ENCODE measurements at places on chromosomes 2 and 18. TPM values are rescaled to one million over a fixed set of nuclear protein-coding genes. Genes with fewer than 3 reads are reported as not detected.

ICOS gene
- total RNA-seq, result not detected

- no peak for DNase-seq
Measured at GRCh38 chr2:193894081-193894480, 1699.3 kb upstream of the TMEFF2 start.

DNA sequence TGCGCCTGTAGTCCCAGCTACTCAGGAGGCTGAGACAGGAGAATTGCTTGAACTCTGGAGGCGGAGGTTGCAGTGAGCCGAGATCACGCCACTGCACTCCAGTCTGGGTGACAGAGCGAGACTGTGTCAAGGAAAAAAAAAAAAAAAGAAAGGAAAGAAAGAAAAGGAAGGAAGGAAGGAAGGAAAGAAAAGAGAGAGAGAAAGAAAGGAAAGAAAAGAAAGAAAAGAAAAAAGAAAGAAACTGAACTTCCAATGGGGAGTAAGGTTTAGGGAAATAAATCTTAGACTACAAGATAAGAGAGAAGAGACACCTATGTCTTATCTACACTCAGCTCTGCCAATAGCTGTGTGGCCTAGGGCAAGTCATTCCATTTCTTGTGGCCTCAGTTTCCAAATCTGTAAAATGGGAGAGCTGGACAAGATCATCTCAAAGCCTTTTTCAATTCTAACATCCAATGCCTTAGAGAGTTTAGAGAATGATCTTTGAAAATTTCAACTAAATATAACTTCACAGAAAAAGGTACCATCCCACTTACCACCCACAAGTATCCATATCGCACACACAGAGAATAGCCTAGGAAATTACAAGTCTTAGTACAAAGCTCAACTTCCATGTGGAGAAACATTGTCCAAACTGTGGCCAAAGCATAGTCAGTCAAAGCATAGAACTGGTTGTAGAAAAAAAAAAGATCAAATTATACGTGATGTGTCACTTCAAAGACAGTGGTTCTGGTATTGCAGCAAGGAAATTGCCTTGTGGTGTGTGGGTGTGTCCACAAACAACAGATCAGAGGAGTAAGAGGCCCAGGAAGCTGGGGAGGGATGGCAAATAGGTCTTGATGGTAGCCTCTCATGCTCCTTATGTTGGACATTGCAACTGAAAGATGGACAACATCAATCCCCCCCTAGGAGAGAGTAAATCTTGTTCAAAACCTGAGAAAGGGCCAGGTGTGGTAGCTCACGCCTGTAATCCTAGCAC, 42.4 kb downstream of the SLC14A2 start:
- DNase-seq, result no peak

HTR2B gene
- total RNA-seq, result 3.9 TPM

DNA sequence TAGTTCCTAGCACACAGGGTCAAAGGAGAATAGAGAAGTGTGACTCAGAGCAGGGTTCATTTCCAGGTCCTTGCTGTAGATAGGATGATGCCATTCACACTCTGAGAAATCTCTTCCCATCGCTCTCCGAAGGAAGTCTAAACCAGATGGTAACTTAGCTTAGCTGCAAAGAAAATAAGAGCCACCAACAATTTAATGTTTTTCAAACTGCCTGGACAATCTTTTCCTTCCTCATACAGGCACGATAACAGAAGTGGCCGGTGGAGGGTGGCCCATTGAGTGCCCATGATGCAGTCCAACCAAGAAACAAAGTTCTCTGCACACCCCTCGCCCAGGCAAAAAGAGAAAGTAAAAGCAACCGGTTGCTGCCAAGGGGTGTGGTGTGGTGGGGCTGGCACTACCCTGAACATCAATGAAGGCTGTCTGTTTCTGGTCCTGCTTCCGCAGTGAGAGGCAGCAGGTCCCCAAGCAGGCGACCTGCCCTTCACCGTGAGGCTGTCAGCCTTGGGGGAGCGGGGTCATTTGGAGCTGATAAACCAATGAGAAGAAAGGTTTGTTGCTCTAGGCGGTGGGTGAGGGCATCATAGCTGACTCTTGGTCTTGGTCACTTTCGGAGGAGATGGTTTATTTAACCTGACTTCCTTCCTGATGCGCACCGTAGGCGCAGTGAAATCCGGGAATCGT, 105.6 kb upstream of the CD302 start:
- DNase-seq, result no peak

- no peak for DNase-seq
Measured at GRCh38 chr2:157059036-157059435, 198.5 kb upstream of the GALNT5 start.

DNA sequence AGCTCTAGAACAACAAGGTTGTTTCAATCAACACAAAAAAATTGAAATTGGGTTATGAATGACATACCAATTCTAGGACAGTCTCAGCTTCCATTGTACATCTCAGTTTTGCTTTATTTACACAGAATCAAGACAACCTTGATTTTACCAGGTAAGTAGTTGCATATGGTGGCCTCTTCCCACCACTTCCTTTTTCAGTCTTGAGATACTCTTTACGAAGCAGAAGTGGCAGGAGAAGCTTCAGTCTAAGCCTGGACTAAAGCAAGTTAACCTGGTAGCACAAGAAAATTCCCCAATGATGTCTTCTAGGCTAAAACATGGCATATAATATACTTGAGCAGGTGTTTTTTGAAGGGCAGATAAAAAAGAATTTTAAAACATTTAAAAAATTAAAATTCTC, 10.7 kb upstream of the FAM136A start:
- DNase-seq, result no peak

DNA sequence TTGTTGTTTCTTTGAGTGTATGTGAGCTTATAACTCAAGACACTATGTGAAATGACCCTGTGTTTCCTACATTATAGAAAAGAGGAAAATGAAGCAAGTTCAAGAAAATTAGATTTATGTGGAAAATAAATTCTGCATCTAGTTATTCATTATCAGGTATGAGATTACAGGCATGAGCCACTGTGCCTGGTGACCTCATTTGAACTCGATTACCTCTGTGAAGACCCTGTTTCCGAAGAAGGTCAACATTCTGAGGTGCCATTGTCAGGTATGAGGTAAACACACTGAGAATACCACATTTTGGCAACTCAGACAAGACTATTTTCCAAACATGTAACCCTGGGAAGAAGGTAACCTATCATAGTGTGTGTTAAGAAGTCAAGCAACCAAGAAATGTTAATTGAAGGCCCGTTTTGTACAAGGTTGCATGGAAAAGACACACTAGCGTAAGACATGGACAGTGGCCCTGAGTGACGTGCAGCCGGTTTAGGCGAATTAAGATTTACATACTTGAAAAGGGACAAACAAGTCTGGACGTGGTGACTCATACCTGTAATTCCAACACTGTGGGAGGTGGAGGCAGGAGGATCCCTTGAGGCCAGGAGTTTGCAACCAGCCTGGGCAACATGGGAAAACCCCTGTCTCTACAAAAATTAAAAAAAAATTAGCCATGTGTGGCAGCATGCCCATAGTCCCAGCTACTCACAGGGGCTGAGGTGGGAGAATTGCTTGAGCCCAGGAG, 186.6 kb downstream of the NEDD4L start:
- no peak for DNase-seq

GRCh38 chr2:54722641-54723040, 821 bp upstream of the EML6 start:
- no peak for DNase-seq

DNA sequence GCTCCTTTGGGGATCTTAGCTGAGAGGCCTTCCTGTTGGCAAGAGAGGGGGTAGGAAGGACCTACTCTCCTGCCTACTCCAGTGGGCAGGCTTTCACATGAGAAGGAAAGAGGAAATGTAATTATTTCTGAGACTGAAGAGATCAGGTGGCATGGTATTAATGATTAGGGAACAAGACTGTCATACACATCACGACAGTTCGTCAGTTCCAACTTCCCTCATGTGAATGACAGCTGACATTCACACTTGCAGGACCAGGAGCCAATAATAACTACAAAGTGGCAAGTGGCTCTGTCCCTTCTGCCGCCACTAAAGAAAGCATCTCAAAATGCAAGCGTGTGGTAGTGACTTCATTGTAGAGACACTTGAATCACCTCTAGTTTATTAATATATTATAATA, 90.0 kb downstream of the ZCCHC2 start:
- DNase-seq, result no peak

GRCh38 chr18:50847192-50847591, 27.4 kb upstream of the MRO start:
- DNase-seq, result no peak

- no peak for DNase-seq
Measured at GRCh38 chr2:3287896-3288295, 89.7 kb downstream of the EIPR1 start.

- DNase-seq, result no peak
Measured at GRCh38 chr18:2100694-2101213, 470.6 kb downstream of the METTL4 start.

DNA sequence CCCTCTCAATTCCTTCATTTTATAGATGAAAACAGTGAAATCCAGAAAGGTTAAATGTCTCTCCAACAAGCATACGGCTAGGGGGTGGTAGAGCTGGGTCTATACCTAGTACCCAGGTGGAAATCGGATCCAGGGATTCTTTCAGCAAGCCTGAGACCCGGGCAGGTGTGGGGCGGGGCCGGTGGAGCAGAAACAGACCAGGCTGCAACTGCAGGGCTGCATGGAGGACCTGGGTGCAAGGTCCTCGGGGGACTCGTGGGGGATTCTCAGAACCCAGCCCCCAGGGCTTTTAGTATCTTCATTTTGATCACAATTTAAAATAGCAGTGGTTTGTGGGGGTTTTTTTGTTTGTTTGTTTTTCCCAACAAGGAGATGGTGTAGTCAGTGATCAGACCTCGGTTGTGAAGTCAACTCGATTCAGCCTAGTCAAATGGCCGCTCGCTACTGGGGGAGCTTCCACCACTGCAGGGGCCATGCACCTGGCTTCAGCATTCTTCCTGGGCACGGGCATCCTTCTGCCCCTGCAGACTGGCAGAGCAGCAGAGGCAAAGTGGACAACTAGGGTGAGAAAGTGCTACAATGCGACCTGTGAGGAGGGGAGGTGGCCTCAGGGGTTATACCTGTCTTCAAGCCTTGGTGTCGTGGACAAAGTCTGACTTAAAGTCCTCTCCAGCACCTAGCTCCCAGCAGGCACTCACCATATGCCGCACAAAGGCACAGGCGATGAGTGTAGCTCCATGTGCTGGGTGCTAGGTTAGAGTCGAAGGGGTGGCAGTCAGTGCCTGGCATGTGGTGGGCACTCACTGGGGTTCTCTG, 46.3 kb downstream of the GORASP2 start:
- no peak for DNase-seq

POLR1B gene
- total RNA-seq, result 21.0 TPM

DNA sequence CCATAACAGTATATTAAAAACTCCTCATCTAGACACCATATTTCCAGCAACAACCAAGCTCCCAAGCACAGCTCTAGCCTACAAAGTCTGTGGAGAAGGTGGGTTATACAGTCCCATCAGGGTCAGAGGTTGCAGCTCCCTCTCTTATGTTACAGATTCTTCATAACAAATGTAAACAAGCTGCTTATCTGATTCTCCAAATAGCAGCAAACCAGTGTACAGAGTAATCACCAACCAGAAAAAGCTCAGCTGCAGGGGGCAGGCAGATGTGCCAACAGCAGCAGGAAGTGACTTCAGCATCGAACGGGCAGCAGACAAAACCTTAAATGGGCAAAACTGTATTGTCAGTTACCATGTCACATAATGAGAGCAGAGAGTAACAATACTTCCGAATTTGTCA, 52.9 kb upstream of the NABP1 start:
- no peak for DNase-seq

CYP27C1 gene
- 24.9 TPM for total RNA-seq

LRRC30 gene
- not detected for total RNA-seq

DNA sequence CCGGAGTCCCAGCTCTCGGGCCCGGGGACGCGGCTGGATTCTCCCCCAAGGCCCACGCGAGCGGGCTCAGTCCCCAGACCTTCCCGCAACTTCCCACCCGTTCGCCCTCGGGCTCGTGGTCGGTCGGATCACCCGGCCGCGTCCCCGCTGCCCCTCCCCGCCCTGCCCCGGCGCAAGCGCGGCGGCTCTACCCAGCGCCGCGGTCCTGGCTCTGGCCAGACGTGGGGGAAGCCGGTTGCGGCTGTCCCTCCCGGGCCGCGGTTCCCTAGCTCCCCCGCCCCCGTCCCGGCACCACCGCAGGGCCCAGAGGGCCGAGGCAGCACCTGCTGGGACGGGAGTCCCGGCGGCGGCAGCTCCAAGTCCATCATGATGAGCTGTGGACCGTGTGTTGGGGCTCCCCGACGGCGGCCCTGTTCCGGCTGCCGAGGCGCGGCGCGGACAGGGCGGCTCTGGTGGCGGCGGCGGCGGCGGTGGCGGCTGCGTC, 276 bp downstream of the NFE2L2 start:
- DNase-seq, result no peak

HOXD13 gene
- total RNA-seq, result not detected

GRCh38 chr2:72781480-72781879, 44.4 kb downstream of the EXOC6B start:
- no peak for DNase-seq

- no peak for DNase-seq
Measured at GRCh38 chr2:30872797-30873196, 65.6 kb upstream of the CAPN13 start.

GRCh38 chr2:238948765-238949641, 101.1 kb downstream of the TWIST2 start:
- DNase-seq, result peak; percentile 59

DNA sequence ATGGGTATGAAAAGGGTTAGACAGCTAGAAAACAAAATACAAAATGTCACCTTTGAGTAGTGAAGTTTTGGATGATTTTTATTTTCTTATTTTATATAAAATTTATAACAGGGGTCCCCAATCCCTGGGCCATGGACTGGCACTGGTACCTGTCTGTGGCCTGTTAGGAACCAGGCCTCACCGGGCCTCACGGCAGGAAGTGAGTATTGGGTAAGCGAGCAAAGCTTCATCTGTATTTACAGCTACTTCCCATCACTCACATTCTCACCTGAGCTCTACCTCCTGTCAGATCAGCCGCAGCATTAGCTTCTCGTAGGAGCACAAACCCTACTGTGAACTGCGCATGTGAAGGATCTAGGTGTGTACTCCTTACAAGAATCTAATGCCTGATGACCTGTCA, 202.8 kb upstream of the TWIST2 start:
- DNase-seq, result peak; percentile 21
